ENCODE measurements at places on chromosomes 5 and 9.

- DNase-seq: no peak
These were observed 388 bp upstream of the MED10 start for GRCh38 chr5:6378766-6379103.

GRCh38 chr5:152113401-152113800, 188.8 kb upstream of the GLRA1 start:
- no peak for DNase-seq

GRCh38 chr9:91071184-91071990, 269.8 kb downstream of the SYK start:
- no peak for DNase-seq

GRCh38 chr5:17220469-17220868, 3.0 kb downstream of the BASP1 start:
- DNase-seq: no peak

DNA sequence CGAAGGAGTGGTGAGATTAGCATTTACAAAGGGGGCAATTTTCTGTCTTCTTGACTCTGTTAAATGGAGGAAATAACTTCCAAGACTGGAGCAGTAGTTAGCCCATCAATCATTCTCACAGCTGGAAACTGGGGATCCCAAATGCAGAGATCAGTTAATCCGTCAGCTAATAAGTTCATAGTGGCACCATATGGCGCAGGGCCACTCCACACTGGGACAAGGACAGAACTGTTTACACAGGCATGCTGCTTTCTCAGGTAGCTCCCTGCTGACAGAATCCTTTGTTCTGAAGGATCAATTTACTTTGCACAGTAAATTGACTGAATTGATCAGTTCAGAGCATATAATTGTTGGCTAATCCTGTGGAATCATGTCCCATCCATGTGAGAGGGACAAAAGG, 395.7 kb downstream of the TMEM161B start:
- DNase-seq: no peak

DNA sequence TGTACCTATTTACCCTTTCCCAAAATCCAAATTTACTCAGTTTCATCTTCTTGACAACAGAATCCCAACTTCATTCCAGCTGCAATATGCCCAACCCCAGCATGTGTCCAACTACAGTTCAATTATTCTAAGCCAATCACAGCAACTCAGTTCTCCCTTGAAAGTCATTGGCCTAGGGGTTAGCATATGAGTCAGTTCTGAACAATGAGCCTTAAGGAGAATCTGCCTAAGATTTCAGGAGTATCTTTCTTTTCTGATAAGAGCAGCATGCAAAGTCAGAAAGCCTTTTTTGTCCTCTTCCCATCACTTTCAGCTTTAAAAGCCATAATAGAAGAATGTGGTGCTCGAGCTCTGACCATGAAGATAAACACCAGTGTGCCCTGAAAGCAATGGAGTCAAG, 44.4 kb upstream of the RASGRF2 start:
- DNase-seq: no peak

DNA sequence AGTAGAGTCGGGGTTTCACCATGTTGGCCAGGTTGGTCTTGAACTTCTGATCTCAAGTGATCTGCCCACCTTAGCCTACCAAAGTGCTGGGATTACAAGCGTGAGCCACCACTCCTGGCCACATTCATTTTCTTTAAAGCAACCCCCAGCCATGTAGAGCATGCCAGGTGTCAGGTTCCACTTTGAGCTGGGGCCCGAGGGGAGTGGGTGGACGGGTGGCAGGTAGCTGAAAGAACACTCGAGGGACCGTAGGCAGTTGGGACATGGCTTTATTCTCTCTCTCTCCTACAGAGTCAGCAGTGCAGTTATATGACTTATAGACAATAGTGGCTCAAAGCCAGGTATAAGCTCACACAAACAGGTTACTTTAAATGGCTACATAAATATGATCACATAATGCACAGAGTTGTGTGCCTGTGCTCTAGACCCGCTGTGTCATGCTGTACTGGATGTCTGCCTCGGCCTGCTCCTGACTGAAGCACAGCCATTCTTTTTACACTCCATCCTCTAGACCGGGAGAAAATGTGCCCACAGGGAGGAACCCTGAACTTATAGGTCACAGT, 60.5 kb upstream of the FAM120A start:
- no peak for DNase-seq

GRCh38 chr5:139190125-139190524, 8.0 kb downstream of the SIL1 start:
- no peak for DNase-seq

DNA sequence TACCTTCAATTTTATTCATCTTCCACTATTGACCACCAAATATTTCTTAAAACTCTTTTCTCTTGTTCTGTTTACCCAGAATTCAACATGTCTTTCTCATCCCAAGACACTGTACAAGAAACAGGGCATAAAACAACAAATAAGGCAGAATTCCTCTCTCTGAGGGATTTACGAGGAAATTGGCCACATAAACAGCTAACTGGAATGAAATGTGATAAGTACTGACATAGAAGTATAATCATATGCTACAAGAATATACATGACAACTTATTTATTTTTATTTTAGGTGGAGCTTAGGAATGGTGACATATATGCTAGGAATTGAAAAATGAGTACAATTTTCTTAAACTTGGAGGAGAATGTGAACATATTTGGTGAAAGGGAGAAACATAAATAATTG, 48.8 kb upstream of the FBN2 start:
- no peak for DNase-seq

DNA sequence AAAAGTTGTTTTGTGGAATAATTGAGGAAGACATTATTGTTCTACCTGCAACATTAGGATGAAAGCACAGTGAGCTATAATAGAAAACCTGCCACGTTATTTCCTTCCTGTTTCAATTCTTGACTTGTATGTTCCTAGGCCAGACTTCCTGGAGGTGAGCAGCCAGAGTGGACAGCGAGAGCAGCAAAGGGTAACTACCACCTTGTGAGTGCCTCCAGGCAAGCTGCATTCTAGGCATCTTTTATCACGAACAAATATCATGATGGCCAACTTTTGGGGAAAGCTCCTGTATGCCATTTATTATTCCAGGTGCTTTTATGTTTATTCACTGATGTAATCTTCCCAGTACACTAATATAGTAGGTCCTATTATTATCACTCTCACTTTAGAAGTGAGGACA, 34.0 kb upstream of the ZSWIM6 start:
- DNase-seq: no peak

DNA sequence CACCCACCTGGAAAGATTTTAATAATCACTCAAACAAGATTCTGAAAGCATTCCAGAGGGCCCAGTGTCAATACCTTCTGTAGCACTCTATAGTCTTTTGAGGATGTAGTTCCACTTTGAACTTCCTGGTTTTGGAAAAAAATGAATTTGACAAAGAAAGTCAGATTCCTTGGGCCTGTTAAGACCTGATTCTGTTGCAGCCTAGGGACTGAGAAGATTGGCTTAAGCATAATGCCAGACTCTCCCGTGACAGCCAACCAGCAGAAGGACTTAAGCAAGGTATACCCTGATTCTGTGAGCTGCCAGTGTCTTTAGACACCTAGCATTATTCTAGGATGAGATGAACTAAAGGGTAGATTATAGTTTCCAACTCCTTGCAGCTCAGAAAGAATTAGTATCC, 6.8 kb downstream of the SPINK5 start:
- no peak for DNase-seq

DNA sequence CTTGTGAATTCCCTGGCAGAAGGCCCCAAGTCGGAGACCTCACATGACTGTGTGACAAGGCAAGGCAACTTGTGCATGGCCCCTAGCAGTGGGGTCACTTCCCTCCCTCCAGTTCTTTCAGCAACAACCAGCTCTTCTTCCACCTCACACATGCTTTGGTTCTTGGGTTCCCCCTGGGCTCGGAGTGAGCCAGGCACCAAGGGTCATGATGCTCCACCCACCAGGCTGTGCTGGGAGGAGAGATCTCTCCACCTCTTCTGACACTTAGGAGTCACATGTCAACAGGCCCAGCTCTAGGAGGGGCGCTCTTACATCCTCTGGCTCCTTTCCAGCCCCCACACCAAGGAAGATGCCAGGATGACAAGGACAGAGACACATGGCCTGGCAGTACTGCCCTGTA, 56.7 kb downstream of the CDH6 start:
- DNase-seq: no peak

GRCh38 chr5:151772846-151773561, 1.2 kb downstream of the G3BP1 start:
- DNase-seq: no peak

DNA sequence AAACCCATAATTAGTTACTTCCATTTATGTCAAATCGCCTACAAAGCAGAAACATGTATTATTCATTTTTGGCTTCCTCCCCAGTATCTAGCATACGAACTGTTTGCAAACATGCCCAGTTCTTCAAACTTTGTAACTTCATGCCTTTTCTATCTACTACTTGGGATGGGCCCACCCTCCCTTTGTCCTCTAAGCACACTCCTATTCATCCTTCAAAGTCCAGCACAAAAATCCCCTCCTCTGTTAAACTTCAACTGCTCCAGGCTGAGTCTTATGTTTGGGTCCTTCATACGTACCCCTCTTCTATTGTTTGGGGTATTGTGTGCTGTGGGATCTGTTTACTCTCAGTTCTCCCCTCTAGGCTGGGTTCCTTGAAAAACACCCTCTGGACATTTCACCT, 55.5 kb downstream of the KCNIP1 start:
- no peak for DNase-seq

GRCh38 chr9:77422969-77423368, 225.2 kb downstream of the GNA14 start:
- no peak for DNase-seq

DNA sequence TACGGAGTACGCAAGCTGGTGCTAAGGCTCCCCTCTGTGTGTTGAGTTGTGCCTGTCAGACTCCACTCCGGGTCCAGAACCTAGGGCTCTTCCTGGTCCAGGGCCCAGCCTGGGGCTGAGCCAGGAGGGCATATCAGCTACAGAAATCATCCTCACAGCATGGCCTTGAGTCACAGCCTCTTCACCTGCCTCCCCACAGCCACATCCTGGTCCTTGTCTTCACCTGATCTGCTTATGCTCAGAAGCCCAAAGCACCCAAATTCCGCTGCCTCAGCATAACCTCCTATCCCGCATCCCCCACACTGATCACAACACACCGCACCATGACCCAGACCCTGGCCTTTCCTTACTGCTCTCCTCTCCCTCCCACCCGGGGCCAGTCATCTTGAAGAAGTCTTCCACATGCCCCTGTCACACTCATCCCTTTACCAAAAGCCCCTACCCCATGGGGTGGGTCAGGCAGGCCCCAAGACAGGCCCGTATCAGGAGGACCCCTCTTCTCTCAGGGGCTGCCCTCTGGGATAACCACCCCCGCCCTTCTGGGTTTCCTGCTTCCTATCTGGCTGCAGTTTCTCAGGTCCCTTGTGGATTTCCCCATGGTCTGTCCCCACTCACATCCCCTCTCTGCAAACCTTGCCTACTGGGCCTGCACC, 1.3 kb upstream of the IL3 start:
- DNase-seq: no peak

DNA sequence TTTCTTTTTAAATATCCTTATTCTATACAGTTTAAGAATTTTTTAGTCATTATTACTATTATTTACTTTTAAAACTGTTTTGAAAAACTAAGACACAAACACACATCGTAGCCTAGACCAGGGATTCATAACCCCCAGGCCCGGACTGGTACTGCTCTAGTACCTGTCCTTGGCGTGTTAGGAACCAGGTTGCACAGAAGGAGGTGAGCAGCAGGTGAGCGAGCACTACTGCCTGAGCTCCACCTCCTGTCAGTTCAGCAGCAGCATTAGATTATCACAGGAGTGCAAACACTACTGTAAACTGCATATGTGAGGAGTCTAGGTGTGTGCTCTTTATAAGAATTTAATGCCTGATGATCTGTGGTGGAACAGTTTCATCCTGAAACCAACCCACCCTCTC, 357.0 kb downstream of the PTPRD start:
- DNase-seq: no peak

- DNase-seq: no peak
These were observed 2.0 kb upstream of the RICTOR start for GRCh38 chr5:39076101-39076756.

DNA sequence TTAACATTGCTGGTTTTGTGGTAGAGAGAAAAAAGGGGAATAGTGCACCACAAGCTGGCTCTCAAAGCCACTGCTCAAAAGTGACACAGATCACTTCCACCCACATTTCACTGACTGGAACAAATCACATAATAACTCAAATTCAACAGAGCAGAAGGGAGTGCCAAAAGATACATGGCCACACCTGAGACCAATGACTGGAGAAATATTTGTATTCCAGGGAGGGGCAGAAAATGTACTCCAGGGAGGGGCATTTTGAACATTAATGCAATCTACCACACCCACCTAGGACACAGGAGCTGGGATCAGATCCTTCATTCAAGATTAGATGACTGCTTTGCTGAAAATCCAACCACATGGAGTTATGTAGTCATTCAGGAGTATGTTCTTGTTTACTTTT, 44.8 kb upstream of the ALDOB start:
- no peak for DNase-seq

GRCh38 chr5:38451074-38451725, 105.2 kb downstream of the LIFR start:
- DNase-seq: no peak

DNA sequence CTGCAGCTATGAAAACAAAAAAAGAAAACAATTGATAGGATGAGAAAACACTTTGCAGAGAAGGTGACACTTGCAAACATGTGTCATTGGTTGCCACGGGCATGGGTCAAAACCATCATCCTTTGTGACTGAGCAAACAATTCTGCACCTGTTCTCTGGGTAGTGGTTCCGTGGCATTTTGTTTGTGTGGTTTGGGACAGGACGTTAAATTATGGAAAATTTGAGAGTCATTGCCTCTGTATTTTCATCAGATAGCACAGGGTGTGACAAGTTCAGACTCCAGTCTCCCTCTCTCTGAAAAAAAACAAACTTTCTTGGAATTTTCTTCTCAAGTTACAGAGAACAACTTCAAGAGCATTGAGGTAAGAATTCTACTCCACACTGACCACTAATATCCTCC, 113.4 kb upstream of the HMHB1 start:
- no peak for DNase-seq

- DNase-seq: no peak
These were observed 116.0 kb upstream of the ADRA1B start for GRCh38 chr5:159800131-159800840.

GRCh38 chr9:29311221-29311620, 1737.9 kb upstream of the C9orf72 start:
- DNase-seq: no peak

- DNase-seq: peak; percentile 14
These were observed 182.1 kb upstream of the TRIM32 start for GRCh38 chr9:116504893-116505480.

- peak; percentile 20 for DNase-seq
These were observed 14.9 kb upstream of the TCOF1 start for GRCh38 chr5:150342583-150342982.

GRCh38 chr9:25442526-25442925, 235.7 kb downstream of the TUSC1 start:
- DNase-seq: no peak

DNA sequence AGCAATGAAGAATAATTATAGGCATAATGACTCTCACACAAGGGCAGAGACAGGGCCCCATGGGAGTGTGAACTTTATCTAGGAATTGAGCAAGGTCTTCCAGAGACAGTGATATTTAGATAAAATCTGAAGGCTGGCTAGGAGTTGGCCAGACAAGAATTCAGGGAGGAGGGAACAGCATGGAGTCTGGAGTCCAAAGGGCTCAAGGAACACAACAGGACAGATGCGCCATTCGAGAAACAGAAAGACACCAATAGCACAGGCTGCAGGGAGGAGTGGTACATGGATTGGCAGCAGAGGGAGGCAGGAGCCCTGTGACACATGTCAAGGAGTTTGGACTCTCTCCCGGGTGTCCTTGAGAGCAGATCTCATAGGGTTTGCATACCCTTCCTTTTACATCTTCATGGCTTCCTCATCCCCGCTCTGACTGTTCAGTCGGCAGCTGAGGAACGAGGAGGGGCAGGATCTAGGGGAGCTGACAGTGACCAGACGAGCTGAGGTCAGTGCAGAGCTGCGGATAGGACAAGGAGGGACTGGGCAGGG, 64.0 kb upstream of the XPA start:
- no peak for DNase-seq
